A375 (cell line): ENCODE measurements at places on chromosomes 5 and 9. TPM values are rescaled to one million over a fixed set of nuclear protein-coding genes. Genes with fewer than 3 reads are reported as not detected.

Gene TEX48
- total RNA-seq, result not detected in 2 replicates

Gene TAF11L13
- total RNA-seq, result 0.50 and 0.91 TPM in 2 replicates

Gene C1QTNF2
- 0.08 and 0.21 TPM in 2 replicates for total RNA-seq

Gene ARID3C
- total RNA-seq, result 0.11 TPM in 1 of 2 replicates, not detected in the other

Gene NTNG2
- total RNA-seq, result 0.23 and 0.80 TPM in 2 replicates
